ENCODE measurements at places on chromosomes 3 and 15.

DNA sequence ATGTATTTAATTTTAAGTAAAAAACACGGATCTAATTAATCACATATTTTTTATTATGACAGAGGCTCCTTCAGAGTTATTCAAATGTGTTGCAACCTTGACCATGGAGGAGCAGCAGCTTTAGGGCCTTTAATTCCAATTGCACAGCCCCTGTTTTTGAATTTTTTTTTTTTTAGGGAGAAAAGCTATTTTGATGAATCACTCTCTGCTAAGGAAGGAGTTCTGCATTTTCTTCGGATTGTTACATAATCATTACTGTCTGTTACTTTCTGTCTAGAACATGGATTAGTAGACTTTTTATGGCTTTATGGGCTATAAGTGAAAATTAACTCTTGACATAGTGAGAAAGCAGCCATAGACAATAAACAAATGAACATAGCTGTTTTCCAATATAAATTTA, 90.8 kb downstream of the MCTP2 start:
- peak; percentile 68 for DNase-seq

DNA sequence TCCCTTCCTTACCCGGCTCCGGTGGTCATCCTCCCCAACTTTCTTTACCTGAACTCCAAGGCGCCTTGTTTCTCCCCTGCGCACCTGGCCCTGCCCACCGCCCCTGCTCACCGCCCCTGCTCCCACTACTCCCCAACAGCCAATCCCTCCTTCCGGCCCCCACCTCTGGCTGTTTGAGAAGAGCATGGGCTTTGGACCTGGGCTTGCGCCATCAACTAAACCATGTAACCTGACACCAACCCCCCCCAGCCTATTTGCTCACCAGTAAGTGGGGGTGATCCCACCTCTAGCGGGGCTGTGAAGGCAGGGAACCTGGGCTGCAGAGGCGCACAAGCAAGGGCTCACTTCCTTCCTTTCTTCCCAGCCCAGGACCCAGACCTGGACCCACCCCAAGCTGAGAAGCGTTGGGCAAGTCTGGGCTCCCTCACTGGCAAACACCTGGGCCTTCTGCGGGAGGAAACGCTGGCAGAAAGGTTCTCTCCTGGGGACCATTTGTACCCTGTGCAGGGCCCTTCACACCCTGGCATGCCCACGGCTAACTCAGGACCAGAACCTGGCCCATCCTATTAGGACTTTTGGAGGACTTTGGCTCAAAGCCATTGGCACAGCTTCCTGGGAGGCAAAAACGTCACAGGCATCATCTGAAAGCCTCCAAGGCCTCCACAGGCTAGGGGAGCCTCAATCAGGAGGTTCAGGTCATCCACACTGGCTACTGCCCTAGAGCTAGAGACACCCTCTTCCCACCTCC, at the start of gene PLXNB1:
TSS of gene PLXNB1 (minus strand) at position 127 of the 748 bp plus-strand sequence. CDS start 5,475 bp downstream, outside the sequence.
- DNase-seq = peak; percentile 31

GRCh38 chr3:110946810-110947209, 124.8 kb upstream of the NECTIN3 start:
- DNase-seq = no peak

GRCh38 chr3:196654735-196655090, 15.2 kb downstream of the NRROS start:
- no peak for DNase-seq

GRCh38 chr15:70063261-70063925, 34.3 kb downstream of the TLE3 start:
- no peak for DNase-seq

GRCh38 chr15:34821831-34822230, 26.5 kb upstream of the ACTC1 start:
- no peak for DNase-seq

DNA sequence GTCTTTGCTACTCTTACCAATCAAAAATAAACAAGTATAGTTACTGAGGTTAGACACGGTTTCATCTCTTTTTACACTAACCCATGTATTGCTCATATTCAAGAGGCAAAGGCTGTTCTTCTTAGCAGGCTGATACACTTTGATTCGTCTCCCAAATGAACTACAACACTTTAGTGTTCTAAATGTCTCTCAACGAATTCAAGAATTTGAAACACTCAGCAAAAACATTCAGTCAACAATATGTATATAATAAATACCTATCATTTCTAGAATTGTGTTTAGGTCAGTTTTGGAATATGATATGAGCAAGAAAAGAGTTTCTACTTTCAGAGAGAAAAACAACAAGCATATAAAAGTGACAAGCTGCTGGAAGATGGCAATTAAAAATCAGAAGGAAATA, 669.6 kb upstream of the DPPA4 start:
- DNase-seq = no peak

GRCh38 chr3:57048728-57049127, 11.7 kb upstream of the SPATA12 start:
- DNase-seq = no peak

DNA sequence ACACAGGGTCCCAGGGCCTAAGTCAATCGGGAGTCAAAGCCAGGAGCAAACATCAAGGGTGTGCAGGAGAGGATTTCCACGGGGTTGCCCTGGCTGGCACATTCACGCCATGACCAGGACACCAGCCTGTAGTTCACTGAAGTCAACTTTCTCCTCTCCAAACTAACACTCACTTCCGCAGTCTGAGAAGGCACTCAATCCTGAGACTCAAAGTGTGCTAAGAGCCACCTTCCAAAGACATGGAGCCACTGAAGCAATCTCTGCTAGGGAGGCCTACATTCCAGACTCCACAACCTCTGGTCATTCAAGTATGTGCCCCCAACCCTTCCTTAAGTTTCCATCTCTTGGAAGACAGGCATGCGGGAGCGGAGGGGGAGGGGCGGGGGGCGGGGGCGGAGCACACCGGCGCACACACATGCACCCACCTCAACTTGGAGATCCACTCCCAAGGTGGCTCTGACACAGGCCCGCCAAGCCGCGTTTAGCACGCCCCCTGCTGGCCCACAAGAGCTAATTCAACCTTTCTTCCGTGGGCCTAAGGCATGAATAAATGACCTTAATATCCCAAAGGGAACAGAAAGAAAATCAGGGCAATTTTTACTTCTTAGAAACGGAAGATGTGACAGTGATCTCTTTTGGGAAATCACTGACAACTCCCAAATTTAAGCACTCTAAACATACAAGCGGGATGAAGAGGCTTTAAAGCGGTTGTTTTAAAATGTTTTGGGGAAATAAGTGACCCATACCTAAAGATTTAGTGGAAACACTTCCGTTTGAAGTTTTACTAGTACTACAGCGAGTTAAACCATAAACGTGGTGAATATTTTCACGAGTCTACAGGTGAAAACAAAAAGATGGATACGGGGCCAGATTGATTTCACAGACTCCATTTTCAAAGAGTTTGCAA, 162.5 kb upstream of the CHRNA7 start:
- DNase-seq = peak; percentile 11

DNA sequence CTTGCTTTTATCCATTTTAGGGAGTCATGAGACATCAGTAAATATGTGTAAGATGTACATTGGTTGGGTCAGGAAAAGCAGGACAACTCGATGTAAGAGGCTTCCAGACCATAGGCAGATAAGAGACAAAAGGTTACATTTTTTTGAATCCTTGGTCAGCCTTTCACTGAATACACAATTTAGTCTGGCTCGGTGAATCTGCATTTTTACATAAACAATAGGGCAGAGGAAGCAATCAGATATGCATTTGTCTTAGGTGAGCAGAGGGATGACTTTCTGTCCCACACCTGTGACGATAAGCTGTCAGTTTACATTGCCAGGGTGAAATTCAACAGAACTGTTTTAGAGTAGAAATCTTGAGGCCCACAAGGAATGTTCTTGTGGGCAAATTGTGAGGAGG, 20.6 kb downstream of the NPAP1 start:
- DNase-seq = no peak

GRCh38 chr3:47443611-47443995, 32.1 kb downstream of the SCAP start:
- DNase-seq = no peak

GRCh38 chr15:44811337-44811736, 75.0 kb downstream of the TRIM69 start:
- DNase-seq = no peak

DNA sequence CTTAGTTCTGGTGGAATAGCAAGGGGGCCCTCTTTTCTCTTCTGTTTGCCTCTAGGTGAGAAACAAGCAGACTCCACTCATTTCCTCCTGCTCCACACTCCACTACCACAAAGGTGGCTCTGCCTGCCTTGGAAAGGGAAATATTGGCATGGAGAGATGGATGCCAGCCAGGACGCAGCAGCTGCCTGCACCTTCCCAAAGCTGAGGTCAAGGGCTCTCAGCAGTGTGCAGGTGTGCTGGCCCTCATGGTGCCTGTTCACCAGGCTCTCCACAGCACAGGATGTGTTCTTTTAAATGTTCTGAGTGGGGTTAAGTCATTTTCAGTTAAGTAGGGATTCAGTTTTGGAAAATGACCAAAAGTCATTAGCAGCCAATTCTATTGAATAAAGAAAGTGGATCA, 211.2 kb upstream of the STRIT1 start:
- DNase-seq = no peak

GRCh38 chr3:36259580-36259979, 120.7 kb upstream of the STAC start:
- DNase-seq = no peak

DNA sequence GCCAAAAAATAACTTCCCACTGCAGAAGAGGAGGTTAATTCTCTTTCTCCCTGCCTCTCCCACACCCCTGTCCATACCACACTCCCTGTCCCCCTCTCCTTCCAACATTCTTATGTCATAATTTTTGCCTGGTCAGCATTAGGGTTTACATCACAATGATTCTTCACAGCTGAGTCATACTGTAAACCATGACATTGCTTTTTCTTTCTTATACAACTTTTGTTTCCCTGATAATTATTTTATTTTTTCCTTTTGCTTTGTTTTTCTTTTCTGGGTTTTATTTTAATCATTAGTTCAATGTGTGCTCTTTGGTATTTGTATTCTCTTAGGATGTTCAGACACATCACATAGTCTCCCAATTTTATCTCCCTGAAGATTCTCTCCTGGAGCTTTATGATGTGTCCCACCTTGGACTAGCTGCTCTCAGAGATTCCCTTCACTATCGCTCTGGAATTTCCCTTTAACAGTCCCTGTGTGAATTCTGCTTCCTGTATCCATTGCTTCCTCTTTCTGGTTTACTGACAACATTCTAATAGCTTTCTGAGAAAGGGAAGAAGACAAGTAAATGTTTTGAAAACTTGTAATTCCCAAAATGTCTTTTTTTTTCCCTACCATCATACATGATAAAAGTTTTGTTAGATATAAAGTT, 70.7 kb downstream of the SOX2 start:
- peak; percentile 32 for DNase-seq

- no peak for DNase-seq
Observed at GRCh38 chr3:24722087-24722486, 227.4 kb upstream of the THRB start.

Data from fibroblast of skin of left quadriceps (primary cell).